ENCODE measurements at places on chromosomes 1 and 21.

- no peak for DNase-seq
Measured at GRCh38 chr1:21337010-21337437, 46.8 kb upstream of the ECE1 start.

DNA sequence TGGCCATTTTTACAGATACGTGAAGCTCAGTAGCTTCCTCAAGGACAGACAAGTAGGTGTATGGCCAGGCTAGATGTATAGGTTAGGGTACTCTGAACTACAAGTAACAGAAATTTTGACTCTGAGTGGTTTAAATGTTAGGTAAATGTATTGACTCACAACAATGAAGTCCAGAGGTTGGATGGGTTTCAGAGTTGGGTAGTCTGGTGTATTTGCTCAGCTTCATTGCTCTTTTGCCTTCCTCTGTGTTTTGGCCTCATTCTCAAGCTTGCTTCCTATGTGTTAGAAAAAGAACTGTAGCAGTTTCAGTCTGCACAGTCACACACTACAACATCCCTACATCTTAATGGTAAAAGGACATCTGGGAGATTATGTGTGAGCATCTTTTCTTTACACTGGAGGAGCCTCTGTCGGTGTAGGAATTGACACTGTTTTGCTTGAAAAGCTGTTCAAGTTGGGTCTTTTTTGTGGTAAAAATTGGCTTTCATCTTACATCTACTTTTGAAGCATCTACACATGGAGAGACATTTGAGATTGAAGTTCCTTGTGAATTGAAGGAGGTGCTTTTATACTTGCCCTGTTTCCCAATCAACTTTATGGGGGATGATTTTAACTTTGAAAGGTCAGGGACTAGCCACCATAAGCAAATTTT lies 64.4 kb downstream of the MAST2 start:
- DNase-seq = no peak

DNA sequence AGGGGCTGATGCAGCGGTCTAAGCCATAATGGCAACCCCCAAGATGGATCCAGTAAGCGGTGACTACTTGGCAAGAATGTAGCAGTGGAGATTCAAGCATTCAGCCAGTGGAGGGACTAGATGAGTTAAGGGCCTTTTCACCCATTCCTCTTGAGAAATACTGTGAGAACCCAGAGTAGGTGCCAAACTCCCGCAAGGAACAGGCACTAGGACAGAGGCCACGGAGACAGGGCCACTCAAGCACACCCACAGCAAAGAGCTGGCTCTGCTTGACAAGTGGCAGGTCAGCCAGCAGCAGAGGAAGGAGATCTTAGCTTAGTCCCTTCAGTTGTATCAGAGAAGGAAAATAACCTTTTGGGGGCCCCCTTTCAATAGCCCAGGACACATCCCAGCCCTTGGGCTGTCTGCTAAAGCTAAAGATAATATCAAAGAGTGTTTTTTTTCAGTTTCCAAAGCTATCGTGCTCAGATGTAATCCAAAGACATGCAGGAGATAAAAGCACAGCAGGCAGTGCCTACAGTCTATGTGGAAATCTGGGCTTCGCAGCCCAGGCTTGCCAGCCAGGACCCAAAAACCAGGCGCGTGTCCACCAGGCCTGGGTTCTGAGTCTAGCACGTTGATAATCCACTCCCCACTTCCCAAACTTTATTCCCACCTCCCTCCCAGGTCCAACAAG lies 62.0 kb upstream of the GOLT1A start:
- DNase-seq = no peak

DNA sequence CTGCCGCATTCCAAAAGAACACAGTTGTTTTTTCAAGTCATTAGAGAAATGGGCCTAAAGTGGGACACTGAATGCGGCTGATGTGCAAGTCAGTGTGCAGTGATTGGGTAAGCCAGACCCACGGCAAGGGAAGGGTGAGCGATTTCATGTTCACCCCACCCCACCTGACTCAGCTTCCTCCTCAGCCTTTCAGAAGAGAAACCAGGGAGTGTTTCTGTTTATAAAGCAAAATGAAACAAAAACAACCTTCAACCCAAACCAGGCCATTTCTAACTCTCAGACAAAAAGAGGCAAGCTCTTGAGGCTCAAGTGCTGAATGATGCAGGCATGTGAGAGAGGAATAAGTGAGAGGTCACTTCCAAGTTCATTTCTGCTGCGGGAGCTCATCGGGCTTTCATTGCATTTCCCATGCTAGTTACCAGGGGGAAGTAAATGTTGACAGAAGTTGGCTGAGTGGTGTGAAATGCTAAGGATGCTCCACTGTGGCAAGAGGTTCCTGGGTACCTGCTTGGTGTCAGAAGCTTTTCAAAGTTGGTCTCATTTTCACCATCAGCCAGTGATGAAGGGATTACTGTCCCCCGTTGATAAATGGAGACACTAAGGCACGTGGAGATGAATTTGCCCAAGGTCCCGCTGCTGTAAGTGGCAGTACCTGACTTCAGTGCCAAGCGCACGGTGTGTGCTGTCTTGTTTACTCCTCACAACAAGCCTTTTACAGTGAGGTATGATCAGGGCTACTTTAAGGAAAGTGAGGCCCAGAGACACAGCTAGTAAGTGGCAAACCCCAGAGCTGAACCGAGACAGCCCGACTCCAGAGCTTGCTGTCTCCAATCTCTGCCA lies 29.1 kb downstream of the STPG1 start:
- DNase-seq = no peak

DNA sequence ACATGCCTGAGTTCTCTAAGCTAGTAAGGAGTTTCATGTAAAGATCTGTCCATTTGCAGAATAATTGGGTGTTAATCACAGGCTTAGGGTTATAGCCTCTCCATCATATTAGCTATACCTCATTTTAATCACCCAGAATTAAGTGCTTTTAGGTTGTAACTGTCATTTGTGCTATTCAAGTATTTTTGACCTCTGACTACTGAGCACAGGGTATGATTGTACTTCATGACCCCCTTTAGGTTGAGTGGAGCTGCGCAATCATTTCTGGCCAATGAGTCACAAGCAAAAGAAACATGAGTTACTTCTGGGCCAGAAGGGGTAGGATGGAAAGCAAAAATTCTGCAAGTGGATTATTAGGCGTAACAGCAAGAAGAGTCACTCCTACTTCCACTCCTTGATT lies 8.4 kb upstream of the SNX7 start:
- DNase-seq = no peak

- no peak for DNase-seq
Measured at GRCh38 chr1:43067977-43068751, 103.9 kb downstream of the EBNA1BP2 start.

DNA sequence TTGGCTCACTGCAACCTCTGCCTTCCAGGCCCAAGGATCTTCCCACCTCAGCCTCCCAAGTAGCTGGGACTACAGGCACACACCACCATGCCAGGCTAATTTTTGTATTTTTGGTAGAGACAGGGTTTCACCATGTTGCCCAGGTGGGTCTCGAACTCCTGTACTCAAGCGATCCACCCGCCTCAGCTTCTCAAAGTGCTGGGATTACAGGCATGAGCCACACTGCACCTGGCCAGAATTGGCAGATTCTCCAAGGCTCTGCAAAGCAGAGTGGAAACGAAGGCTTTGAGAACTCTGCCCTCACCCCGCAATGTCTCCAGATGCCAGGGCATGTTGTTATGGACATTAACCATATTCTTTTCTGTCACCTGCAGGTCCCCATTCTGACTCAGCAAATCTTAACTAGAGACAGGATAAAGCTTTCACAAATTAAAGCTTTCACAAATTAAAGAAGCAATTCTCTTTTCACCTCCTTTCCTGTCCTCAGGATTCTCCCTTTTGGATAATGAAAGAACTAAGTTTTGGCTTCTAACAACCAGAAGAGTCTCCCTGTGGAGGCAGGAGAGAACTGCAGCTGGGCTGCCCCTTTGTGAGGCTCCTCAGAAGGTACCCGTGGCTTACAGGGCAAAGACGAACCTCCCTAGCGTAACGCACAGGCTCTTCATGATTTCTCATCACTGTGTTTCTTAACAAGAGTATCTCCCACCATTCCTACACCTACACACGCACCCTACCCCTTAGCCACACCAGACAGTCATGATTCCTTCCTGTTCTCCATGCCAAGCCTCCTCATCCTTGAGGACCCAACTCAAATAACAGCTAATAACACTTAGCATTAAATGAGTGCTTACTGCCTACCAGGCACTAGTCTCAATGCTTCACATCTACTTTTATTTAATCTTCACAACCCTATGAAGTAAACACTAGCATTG lies 29.8 kb downstream of the GPA33 start:
- no peak for DNase-seq

DNA sequence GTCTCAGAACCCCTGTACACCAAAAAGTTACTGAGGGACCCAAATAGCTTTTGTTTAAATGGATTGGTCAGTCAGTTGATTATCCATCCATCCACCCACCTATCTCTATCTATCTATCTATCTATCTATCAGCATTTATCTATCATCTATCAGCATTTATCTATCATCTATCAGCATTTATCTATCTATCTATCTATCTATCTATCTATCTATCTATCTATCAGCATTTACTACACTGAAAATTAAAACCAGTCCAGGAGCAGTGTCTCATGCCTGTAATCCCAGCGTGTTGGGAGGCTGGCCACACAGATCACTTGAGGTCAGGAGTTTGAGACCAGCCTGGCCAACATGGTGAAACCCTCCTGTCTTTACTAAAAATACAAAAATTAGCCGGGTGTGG lies 47.1 kb downstream of the CLSTN1 start:
- no peak for DNase-seq

DNA sequence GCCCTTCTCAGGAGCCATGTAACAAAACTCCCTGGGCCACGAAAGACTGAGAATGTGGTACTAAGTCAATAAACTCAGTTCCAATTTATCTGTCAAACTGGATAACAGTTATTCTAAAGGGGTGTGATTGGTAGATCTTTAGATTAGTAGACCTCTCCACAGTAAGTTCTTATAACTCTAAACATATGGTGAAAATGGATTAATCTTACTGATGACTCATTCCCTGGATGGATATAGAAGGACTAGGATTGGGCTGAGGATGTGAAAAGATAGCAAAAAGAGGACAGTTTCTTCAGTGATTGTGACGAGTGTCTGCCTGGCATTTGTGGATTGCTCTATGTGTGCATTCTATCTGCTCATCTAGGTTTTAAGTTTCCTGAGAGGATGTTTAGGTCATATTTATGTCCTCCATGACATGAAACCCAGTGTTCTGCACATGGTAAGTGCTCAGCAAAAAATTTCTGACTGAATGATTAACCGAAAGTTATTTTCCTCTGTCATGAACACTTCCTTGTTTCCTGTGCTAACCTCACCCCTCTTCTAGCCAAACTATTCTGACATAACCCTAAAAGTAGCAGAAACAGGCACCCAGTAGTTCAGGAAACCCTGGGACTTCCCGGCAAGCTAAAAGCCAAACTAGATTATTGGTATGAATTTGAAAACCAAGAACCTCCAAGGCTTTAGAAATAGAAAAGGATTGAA lies 397.5 kb upstream of the PLXNA2 start:
- DNase-seq = no peak

GRCh38 chr1:39391691-39392679 lies 99.5 kb upstream of the BMP8A start:
- DNase-seq = no peak

- no peak for DNase-seq
Measured at GRCh38 chr1:98813738-98814309, 152.3 kb downstream of the SNX7 start.

DNA sequence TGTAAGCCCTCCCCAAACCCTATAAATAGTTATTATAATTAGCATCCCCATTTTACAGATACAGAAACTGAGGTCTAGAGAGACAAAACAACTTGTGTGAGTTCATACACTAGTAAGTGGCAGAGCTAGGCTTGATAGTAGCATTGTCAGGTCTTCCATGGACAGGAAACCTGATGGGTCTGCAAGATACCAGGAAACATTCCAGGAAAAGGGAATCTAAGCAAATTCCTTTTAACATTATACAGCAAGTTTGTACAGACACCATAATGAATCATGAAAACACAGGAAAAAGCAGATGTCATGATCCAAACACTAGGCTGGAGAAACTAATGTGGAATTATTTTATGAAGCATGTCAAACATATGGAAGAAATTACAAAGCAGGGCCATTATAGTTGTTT lies 89.1 kb upstream of the KCNK2 start:
- no peak for DNase-seq

DNA sequence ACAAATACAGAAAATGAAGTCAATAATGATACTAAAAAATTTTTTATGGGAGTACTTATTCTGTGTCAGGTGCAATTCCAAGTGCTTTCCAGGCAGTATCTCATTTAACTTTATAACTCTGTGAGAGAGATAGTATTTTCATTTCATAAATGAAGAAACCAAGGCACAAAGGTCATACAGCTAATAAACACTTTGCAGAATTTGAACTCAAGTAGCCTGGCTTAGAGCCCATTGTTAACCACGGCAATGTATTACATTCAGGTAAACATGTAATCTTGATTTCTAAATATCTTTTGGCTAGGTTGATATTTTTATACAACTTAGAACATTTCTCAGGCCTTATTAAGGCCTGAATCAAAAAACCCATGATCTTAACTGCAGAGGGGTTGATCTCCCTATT lies 28.9 kb upstream of the PKN2 start:
- DNase-seq = no peak

GRCh38 chr1:169326956-169327268 lies 40.7 kb downstream of the NME7 start:
- no peak for DNase-seq

All from stimulated activated CD8-positive, alpha-beta memory T cell treated with anti-CD3 and anti-CD28 coated beads, Interleukin-7, amount 100 ng/mL, for 24 hours (primary cell).